ENCODE measurements at places on chromosomes 5 and 9.

DNA sequence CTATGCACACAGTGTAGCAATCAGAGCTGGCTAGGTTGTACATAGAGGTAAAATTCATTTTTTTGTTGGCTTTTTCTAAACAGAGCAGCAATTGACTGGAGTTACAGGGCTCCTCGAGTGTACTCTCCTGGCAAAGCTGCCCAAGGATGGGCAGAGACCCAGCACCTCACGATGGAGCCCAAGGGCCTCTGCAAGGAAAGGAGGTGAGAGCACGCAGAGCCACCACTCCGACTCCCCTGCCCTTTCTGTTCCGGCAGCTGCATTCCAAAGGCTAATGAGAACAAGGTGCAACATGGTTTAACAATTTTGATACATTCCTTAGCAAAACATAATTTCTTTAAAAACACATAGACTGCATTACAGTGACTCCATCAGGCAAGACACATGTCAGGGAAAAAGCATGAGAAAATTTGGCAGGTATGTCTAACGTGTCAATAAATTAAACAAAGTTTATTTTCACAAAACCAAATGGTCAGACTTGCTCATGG is 47.5 kb downstream of the SAXO1 start:
- DNase-seq: no peak

DNA sequence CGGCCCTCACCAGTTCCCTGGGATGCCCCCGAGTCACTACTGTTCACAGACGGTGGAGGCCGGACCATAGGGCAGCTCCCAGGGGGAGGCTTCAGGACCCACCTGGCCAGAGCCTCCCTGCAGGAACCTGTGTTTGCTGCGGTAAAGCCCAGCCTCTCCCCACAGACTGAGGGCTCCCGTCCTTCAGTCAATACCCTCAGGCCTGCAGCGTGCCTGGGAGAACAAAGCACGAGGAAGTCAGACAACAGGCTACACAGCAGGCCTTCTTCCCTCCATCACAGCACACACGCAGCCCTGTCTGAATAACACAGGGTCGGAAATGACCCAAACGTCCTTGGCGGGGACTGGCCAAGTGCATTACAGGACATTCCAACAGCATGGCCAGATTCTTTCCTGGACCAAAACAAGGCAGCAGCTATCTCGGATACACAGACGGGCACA is 34.4 kb downstream of the COL23A1 start:
- DNase-seq: no peak

DNA sequence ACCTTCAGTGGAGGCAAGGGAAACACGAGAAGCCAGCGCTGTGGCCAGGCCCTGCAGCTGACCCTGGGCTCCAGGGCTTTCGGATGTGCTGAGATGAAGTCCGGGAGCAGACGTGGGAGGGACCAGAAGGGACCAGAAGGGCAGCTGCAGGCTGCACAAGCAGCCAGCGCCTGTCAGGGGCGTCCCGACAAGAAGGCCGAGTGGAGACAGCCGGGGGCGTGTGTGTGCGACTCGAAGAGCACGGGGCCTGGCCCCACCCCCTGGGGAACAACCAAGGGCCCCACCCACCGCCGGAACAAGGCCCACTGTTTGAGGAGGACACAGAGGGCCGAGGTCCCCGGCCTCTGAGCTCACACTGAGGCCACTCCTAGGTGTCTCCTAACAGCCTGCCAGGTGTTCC is 31.4 kb downstream of the SLC12A7 start:
- no peak for DNase-seq

GRCh38 chr9:72477930-72478518 is 43.4 kb upstream of the TMC1 start:
- DNase-seq: no peak

- no peak for DNase-seq
Observed at GRCh38 chr9:37215830-37216229, 95.5 kb downstream of the ZCCHC7 start.

GRCh38 chr9:133148199-133149129 is 15.2 kb downstream of the GBGT1 start:
- peak; percentile 69 for DNase-seq

- no peak for DNase-seq
Observed at GRCh38 chr5:100539519-100539918, 4.3 kb downstream of the FAM174A start.

- DNase-seq: no peak
Observed at GRCh38 chr5:8289779-8290178, 420.8 kb downstream of the MTRR start.

- DNase-seq: no peak
Observed at GRCh38 chr9:70229579-70229978, 29.2 kb upstream of the SMC5 start.

DNA sequence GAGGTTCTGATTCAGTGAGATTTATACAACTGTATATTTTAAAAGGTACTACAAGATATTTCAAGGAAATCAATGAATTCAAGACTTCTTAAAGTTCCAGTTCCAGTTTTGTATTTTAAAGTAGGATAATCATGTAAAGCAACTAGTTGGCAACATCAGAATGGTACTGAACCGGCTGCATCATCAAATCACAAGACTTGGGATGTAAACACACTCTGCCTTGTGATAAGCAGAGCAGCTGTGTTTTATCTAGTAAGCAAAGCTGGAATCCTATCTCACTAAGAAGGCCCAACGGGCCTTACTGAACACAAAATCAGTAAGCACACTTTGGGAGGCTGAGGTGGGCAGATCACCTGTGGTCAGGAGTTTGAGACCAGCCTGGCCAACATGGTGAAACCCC is 327.2 kb upstream of the NREP start:
- no peak for DNase-seq

DNA sequence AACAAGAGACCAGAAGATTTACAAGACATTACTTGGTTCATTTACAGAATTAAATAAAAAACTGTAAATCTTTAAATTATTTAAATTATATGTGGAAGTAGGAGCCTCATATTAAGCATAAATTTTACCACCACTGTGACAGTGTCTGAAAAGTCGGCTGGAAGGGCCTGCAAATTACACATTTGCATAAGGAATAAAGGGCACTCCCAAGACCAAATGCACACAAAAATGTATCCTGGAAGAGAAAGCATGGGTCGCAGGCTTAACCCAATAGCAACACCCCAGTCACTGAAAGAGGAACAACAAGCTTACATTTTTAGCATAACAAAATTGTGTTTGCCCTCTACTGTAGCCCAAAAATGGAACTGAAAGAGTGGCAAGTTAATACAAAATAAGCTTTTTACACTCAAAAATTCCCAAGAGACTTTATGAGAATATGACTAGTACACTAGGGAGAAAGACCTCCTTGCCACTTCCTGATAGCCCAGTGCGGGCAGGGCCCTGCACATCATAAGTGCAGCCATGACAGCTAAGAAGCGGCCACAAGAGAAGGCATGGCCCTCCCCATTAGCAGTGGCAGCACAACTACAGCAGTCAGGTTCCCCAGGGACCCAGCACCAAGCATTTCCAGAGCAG is 482.0 kb downstream of the DTWD2 start:
- DNase-seq: no peak

- DNase-seq: no peak
Observed at GRCh38 chr5:178817506-178817905, 42.2 kb upstream of the ZNF354B start.

DNA sequence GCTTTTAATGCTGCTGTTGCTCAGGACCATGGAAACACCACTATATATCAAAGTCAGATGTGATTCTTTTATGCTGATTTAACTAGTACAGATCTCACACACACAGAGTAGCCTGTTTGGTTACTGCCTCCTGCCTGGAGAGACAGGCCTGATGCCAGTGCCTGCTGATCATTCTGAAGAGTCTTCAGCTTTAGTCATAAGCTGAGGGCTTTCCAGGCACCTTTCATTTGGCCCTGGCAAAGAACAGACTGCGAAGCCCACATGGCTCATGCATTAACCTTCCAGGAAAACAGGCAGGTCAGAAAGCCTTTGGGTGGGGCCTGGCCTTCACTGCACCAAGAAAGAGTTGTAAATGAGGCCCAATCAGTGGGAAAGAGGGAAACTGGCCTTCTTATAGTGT is 144.7 kb downstream of the SAXO1 start:
- DNase-seq: no peak

- DNase-seq: peak; percentile 47
Observed at GRCh38 chr9:121463026-121463807, 36.4 kb downstream of the GGTA1 start.

GRCh38 chr9:95137587-95138145 is 179.8 kb downstream of the FANCC start:
- DNase-seq: no peak

DNA sequence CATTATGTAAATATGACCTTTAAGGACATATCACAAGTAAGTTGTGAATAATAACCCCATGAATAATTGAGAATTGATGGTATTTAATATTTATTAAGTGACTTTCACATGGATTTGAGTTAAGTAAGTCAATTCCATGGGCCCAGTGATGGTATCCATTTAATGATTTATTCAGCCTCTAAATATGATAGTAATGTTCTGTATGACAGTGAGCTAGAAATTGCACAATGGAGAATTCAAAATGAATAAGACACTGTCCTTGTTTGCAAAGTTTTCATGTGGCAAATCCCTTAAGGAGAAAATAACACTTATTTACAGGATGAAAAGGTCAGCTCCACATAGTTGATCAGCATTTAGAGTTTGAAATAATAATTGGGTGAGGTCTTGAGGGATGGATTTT is 160.7 kb downstream of the PDE4D start:
- DNase-seq: no peak

DNA sequence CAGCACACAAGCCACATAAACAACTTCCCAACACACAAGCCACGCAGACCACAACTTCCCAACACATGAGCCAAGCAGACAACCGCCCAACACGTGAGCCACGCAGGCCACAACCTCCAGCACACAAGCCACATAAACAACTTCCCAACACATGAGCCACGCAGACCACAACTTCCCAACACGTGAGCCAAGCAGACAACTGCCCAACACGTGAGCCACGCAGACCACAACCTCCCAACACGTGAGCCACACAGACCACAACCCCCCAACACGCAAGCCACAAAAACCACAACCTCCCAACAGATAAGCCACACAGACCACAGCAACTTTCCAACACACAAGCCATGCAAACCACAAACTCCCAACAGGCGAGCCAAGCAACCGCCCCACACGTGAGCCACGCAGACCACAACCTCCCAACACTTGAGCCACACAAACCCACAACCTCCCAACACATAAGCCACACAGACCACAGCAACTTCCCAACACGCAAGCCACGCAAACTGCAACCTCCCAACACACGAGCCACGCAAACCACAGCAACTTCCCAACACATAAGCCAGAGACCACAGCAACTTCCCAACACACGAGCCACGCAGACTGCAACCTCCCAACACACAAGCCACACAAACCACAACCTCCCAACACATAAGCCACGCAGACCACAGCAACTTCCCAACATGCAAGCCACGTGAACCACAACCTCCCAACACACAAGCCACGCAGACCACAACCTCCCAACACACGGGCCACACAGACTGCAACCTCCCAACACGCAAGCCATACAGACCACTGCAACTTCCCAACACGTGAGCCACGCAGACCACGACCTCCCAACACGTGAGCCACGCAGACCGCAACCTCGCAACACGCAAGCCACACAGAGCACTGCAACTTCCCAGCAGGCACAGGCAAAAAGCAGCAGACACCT is 10.1 kb downstream of the BRD9 start:
- DNase-seq: no peak

GRCh38 chr9:38205279-38205678 is 136.3 kb upstream of the SHB start:
- DNase-seq: no peak

DNA sequence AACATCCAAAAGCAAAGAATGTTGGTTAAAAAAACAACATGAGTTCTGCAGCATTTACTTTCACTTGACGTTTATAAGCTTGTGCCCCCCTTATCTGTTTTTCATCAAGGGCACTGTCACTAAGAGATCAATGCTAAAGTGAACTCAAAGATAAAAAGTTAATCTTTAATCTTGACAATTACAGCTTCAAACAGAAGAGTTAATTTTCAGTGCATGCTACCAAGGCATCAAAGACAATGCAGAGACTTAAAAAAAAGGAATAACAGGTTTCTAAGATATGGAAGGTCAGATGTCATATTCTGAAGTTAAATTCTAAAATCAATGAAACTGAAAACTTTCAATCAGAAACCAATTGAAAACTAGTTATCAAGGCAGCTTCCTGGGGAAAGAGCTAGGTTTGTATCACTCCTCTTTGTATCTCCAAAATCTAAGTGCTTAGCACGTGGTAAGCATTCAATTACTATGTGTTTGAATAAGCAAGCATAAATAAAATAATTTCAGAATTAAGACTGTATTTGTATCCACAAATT is 37.6 kb downstream of the TMEM245 start:
- DNase-seq: no peak

DNA sequence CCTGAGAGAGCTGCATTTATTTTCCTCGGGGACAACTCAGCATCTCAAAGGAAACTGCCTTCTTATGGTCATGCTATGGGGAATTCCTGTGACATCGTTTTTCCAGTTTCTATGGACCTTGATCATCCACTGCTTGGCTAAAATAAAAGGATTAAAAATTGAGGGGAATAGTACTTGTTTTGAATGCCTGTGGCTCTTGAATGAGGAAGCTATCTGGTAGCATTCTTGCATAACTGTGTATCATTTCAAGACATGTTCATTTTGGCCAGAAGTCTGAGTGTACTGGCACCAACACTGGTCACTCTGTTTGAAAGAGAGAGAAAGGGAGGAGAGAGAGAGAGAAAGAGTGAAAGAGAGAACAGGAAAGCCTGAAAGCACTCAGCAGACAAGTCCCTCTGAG is 116.7 kb downstream of the DOCK2 start:
- no peak for DNase-seq

DNA sequence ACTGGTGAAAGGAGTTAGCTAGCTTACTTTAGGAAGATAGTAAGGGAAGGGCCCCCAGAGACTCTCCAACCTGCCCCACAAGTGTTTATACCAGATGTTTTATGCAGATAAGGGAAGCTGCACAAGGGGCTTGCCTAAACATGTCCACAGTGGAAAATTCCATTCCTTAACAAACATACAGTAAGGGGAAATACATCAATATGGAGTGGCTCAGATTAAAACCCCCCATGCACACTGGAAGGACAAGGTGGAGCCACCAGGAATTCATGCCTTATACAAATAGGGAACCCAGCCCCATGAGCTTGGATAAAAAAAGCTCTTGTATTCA is 106.3 kb upstream of the GPBP1 start:
- DNase-seq: no peak

DNA sequence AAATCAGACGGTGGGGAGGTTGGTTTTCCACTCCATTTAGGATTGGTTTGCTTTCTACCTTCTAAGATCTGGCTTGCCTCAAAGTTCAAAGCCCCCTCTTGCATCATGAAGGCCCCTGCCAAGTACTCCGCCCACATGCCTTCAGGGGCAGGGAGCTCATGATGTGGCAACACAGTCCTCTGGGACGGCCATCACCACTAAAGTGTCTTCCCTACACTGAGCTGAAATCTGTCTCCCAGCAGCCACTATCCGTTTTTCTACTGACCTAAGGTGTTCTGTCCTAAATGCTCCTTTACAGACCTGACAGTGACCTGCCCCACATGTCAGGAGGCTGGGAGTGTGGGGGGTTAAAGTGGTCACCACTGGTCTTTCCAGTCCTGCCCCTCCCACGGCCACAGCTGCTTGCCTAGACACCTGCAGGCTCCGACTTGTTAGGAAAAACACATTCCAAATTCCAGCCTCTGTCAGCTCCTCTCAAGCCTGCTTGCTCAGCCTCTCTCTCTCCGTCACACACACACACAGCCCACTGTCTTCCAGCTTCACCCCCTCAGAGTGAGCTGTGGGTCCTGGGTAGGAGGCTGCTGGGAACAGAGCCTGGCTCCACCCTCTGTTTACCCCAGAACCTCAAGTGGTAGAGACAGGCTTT is 44.9 kb downstream of the SHB start:
- DNase-seq: no peak
